Retinal pigment epithelial cell (primary cell): ENCODE measurements at places on chromosomes 1 and 21.

DNA sequence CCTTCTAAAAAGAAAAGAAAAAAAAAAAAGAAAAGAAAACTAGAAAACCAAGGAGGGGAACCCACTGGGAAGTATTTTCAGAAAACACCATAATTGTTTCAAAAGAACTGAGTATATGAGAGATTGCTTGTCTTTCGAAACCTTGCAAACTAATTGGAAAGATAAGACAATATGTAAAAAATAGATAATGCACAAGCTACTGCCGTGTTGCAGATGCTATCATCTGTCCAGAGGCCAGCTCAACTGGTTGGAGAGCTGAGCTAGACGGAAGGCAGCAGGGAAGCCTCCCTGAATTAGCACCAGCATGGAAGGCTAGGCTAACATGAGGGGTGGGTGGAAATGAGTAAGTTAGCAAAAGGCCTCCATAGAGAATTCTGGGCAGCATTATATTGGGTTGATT lies 16.2 kb upstream of the CACHD1 start:
- DNase-seq = no peak

- DNase-seq = no peak
These were observed 50.4 kb downstream of the ATP5PO start for GRCh38 chr21:33865176-33865575.

DNA sequence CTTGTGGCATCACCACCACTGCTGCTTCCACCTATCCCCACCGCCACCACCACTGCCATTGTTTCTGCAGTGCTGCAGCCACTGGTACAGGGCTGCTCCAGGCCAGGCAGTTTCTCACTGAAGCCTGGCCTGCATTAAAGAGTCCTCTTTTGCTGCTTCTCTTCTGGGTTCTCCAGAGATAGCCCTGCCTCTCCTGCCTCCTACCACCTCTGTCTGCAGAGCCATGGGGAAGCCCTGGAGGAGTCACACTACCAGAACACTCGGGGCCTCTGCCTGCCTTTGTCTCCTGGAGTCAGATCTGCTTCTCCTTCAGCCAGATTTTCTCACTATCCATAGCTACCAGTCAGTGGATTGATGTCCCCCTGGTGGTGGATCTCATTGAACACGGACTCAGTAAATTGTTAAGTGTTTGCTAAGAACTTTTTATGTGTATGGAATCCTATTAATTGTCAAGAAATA lies 37.7 kb upstream of the DDAH1 start:
- no peak for DNase-seq

GRCh38 chr1:65687428-65688214 lies 105.1 kb upstream of the PDE4B start:
- DNase-seq = peak; percentile 9

DNA sequence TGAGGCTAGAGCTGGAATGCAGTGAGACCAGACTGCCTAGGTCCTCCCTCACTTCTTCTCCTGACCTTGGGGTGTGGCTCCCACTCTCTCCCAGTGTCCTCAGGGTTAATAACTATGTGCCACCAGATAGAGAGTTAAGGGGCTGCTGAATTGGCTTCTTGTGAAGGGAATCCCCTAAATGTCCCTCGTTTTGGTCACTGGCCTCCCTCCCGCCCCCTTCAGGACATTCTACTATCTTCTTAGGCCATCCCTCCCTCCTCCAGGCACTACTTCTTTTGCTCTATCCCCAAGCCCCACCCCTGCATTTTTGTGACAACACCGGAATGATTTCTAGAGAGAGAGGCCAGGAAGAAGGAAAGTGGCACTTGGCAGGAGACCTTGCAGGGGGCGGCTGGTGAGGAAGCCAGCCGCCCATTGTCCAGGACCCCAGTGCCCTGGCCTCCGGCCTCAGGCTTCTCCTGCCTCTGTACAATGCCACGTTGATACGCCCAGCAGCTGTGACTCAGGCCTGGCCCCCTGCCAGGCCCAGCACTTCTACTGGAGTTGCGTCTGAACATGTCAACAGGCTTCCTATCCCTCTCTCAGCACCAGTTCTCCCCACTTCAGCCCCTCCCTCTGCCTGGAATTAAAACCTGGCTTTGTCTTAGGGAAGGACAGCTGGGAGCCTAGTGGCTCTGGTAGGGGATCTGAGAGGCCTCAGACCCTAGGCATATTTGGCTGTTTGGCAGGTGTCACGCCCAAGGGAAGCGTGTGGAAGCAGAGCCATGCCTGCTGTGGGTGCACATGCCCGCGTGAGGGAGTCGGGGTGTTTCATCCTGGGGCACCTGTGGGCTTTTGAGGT lies 9.1 kb downstream of the LMNA start:
- peak; percentile 94 for DNase-seq

DNA sequence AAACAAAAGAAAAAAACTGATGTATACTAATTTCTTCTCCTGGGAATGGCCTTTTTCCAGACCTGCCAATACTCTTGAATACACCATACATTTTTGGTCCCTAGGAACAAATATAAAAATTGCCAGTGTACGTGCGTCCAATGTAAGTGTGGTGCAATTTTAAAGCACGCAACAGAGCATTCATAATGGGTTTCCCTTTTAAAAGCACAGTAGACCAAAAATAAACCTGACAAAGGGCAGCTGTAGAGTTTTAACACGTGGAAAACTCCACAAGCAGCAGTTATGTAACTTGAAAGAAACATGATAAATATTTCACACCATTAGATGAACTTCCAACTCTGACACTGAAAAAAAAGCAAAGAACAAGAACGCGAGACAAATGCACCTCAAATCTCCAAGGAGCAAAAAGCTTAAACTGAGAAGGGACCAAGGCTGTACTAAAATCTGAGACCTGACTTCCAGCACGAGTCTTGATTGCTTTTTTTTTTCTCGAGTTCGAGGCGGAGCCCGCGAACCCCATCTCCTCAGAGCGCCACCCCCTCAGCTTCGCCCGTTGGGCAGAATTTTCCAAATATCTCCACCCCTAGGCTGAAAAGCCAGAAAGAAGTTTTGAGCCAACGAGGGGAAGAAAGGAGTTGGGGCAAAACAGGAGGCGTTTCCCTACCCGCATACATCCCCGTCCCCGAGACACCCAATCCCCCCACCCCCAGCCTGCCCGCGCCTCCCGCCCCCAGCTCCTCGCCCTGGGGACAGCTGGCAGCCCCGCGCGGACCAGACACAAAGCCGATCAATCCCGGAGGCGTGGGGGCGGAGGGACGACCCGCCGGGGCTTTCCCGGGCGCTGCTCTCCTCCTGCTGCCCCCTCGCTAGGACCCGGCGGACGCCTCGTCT lies at the start of gene JAM2:
Gene JAM2 (plus strand): TSS at position 599 of the 891 bp plus-strand sequence. CDS start 564 bp downstream, outside the sequence.
- no peak for DNase-seq

GRCh38 chr1:223188618-223189356 lies 45.7 kb upstream of the TLR5 start:
- no peak for DNase-seq

- DNase-seq = no peak
These were observed 20.6 kb downstream of the CDC73 start for GRCh38 chr1:193142409-193142808.
